Right ventricle myocardium superior (tissue), 1 donor: ENCODE measurements at places on chromosomes 12 and 14.
A peak's percentile ranks its signal among the peaks of the same experiment; 100 is the strongest.

GRCh38 chr14:105120056-105120455 lies 48.5 kb downstream of the JAG2 start:
- no peak for DNase-seq

DNA sequence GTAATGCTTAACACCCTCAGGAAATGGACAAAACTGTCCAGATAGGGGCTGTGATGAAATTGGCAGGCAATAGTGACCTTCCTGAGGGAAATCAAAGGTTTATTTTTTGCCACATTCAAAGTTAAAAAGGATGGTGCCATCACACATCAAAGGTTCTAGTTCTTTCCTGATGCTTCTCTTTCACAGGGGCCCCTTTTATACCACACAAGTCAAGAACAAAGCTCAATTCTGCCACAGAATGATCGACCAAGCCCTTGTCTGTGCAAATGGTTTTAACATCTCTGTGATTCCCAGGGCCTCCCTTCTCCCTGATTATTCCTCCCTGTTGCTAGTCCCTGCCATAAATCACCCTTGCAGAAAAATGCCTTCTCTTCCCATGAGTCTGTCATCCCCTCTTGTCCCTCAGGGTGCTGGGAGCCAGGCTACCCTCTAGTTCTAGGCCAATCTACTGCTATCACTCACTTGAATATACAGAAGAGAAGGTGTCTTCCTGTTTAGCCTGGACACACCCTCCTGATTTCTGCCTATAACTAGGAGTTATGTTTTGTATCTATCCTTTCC lies 22.7 kb downstream of the SMCO2 start:
- no peak for DNase-seq

GRCh38 chr12:28268608-28269229 lies 78.5 kb downstream of the CCDC91 start:
- DNase-seq = no peak

DNA sequence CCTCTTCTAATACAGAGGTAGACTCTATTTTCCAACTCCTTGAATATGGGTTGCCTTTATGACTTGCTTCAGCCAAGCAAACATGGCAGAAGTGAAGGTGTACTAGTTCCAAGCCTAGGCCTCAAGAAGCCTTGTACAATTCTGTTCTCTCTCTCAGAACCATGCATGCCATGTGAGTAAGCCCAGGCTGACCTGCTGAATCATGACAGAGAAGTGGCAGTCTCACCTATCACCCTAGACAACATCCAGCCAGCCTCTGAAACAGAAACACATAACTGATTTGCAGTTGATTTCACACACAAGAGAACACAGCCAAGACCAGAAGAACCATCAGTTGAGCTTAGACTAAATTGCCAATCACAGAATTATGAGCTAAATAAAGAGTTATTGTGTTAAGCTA lies 157.2 kb downstream of the GARIN6 start:
- no peak for DNase-seq

GRCh38 chr12:123847019-123847418 lies 84.9 kb downstream of the DNAH10 start:
- DNase-seq = no peak

GRCh38 chr14:79989990-79990389 lies 221.3 kb downstream of the DIO2 start:
- no peak for DNase-seq

- no peak for DNase-seq
These were observed 111.0 kb downstream of the BEGAIN start for GRCh38 chr14:100476012-100476822.

GRCh38 chr12:95548539-95549391 lies 2.5 kb downstream of the USP44 start:
- DNase-seq = peak; percentile 70

GRCh38 chr12:124582108-124582424 lies 14.7 kb upstream of the NCOR2 start:
- peak; percentile 69 for DNase-seq

- no peak for DNase-seq
These were observed 8.0 kb downstream of the DUSP6 start for GRCh38 chr12:89344043-89344861.

DNA sequence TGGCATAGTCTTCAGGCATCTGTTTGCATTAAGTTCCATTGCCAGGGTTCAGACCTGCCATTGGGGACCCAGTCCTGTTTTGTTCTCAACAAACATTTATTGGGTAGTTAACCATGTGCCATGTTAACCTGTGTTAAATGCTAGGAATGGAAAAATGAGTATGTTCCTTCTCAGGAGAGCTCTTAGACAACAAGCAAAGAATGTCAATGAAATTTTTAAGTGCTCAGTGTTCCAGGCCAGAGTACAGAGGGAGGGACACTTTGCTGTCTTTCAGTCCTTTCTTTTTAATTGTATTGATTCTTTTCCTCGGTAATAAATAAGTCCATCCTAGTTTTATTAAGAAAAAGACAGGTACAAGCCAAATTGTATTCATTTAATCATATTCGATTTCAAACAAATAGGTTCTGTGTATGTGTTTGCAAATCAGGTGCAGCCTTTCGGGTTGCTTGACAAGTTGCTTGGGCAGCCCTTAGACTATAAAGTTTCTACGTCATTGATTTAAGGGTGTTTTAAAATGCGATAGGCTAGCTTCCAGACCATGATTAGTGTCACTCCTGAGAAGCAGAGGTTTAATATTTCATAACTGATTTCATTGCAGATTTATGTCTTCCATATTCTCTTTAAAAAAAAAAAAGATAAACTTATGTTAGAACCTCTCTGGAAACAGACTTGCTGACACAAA lies 123.1 kb downstream of the DERA start:
- DNase-seq = no peak

DNA sequence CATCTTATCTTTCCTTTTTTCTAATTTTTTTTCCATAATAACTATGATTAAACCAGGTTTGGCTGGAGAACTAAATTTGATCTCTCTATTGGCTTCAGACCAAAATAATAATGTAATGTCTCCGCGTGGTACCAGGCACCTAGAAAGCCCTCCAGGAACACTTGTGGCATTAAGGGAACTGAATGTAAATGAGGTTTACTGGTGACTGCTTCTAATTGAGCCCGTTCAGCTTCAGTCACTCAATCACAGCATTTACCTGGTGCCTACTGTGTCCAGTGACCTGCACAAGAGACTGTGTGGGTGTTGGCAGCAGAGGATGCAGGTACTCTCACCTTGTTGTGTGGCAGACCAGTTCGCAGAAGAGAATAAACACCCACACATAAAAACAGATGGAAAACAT lies 302.5 kb downstream of the DPF3 start:
- DNase-seq = no peak

GRCh38 chr12:9626291-9626690 lies 18.6 kb upstream of the KLRB1 start:
- no peak for DNase-seq

- no peak for DNase-seq
These were observed 27.6 kb upstream of the SEL1L start for GRCh38 chr14:81561084-81561775.

DNA sequence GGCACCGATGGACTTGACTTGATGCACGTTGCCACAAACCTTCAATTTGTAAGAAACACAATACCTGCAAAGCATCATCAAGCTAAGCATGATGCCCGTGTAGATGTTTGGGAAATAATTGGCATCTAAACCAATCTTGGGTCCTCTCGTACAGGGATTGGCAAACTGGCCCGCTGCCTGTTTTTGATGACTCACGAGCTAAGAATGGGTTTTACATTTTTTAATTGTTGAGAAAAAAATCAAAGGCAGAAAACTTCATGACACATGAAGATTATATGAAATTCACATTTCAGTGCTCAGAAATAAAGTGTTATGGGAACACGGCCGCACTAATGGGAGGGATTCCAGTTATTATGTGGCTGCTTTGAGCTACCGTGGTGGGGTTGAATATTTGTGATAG lies 10.9 kb downstream of the MTA1 start:
- no peak for DNase-seq

- no peak for DNase-seq
These were observed 266.0 kb downstream of the KSR2 start for GRCh38 chr12:117702741-117703140.

GRCh38 chr12:76636121-76636692 lies 76.6 kb upstream of the OSBPL8 start:
- DNase-seq = no peak

DNA sequence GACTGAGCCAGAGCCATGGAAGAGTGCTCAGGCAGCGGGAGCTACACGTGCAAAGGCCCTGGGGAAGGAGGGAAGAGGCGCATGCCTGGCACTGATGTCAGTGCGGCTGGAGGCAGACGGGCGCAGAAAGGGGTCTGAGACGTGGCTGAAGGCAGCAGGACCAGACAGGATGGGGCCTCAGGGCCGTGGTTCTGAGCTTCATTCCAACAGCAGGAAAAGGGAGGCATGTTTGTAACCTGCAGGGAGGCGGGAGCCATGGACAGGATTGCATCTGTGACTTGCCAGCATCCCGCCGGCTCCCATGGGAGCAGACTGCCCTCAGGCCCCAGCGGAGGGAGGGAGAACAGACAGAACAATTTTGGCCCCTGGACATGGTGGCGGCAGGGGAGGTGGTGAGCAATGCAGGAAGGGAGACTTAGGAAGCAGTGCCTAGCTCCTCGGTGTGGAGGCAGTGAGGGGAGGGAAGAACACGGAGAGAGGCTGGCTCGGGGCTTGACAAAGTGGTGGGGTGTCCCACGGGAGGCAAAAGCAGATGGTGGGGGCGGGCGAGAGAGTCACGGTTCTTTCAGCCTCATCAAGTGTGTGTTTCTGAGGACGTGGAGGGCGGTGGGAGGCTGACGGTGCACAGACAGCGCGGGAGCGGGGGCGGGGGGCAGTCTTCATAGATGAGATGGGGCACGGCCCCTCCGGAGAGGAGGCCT lies 33.3 kb upstream of the INF2 start:
- DNase-seq = peak; percentile 42

DNA sequence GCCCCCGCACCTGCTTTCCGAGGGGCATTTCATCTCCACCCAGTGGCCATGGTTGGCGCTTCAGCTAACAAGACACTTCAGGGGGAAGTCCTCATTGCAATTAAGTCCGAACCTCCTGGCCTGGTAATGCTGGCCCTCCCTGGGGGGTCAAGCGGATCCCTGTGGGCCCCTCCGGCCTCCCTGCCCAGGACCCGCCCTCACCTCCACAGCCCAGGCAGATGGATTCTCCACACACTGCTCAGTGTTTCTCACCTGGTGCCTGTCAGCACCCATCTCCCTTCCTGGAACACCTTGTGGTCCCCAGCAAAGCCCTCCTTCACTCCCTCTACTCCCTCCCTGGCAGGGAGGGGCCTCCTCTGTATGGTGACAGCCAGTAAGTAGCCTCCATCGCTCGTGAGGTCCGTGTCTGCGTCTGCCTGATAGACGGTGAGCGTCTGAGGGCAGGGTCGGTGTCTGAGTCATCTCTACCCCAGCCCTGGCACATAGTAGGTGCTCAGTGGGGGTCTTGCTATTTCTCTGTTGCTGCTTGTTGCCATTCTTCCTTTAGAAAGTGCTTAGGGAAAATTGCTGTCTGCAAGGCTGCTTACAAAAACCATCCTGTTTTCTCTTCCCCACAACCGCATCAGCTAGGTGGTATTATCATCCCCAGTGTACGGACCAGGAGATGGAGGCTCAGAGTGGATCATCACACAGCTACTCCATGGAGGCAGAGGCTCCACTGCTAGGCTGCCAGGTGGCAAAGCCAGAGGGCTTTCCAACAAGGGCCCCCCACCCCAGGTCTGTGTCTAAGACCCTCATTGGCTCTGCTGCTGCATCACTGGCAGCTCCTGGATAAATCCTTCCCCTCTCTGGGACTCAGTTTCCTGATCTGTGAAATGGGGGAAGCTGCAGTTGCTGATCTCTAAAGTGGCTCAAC lies 39.7 kb upstream of the EML1 start:
- DNase-seq = no peak

GRCh38 chr12:12456637-12457036 lies 99.8 kb downstream of the BORCS5 start:
- no peak for DNase-seq

DNA sequence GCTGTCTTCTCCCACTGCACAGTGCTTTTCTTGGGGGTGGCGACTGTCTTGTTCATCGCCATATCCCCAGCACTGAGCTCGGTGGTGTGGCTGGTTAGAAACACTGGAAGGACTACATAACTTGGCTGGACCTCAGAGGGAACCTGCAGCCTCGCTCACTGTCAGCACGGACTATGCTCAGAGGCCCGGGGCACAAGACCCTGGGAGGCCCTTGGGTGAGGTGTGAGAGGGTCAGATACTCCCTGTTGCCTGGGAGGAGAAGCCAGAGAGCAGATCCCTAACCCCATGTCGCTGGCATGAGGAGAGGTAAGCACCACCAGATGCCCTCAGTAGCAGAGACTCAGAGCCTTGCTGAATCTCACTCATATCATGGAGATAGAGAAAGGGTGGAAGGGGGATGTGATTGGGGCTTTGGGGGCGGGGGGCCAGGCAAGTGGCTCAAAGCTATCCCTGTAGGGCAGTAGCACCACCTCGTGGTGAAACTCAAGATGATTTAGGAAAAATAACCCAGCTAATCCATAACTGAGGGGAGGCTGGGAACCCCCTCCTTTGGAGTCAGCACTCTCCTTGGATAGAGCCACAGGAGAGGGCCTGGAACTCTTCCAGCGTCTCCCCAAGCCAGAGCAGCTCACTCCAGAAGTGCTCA lies 18.7 kb upstream of the HDAC7 start:
- no peak for DNase-seq

GRCh38 chr14:90600619-90601018 lies 203.8 kb downstream of the CALM1 start:
- DNase-seq = no peak

GRCh38 chr12:19465711-19466110 lies 26.4 kb downstream of the AEBP2 start:
- no peak for DNase-seq

DNA sequence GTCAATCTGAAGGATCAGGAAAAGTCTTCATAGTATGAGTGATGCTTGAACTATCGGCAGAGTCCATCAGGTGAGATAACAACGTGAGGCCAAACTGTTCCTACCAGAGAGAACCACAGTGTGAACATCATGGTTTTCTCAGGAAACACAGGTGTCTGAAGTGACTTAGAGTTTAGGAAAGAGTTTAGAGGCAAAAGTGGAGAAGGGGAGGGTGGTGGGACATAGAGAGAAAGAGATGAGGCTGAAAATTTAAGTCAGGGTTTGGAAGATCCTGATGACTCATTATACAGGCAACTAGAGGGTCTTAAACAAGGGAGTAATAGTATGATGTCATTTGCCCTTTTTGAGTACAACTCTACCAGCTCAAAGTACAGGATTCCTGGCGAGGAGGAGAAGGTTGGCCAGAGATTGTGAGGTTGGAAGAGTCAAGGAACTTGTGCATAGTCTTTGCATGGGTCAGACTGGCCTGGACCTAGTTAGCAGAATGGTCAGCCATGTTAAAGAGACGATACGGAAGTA lies 16.0 kb downstream of the CPNE8 start:
- DNase-seq = no peak

DNA sequence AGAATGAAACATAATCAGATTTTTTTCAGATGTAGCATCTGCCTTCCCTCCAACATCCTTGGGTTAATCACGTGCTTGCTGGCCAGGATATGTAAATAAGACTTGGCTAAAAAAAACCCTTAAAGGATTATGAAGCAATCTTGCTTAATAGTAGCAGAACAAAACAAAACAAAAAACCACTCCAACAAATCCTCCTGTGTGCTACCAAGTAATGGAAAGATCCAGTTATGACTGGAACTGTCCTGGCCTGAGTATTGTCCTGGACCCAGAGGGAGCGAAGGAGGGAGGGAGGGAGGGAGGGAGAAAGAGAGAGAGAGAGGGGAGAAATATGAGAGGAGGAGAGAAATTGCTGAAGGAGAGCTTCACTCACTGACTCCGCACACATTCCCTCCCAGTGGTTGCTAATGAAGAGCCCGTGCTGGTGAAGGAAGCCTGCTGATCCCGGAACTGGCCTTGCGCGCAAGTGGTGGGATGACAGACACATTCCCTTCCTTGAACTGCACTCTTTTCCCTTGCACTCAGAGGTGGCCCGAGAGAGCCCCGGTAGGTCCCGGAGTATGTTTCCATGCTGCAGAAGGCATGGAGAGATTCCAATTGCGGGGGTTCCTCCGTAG lies 57.2 kb downstream of the HMGA2 start:
- DNase-seq = peak; percentile 52
